ENCODE measurements at places on chromosomes 4 and X.
A peak's percentile ranks its signal among the peaks of the same experiment; 100 is the strongest.

GRCh38 chr4:93334003-93334402, 494.6 kb upstream of the ATOH1 start:
- no peak for DNase-seq

GRCh38 chrX:39204945-39205344, 403.7 kb downstream of the MID1IP1 start:
- DNase-seq: no peak

- peak; percentile 67 for DNase-seq
Observed at GRCh38 chr4:33696041-33696440, 2548.3 kb downstream of the ARAP2 start.

GRCh38 chrX:19331831-19332230, 11.9 kb upstream of the PDHA1 start:
- no peak for DNase-seq

- DNase-seq: no peak
Observed at GRCh38 chr4:136302566-136302965, 1229.7 kb downstream of the PCDH18 start.

DNA sequence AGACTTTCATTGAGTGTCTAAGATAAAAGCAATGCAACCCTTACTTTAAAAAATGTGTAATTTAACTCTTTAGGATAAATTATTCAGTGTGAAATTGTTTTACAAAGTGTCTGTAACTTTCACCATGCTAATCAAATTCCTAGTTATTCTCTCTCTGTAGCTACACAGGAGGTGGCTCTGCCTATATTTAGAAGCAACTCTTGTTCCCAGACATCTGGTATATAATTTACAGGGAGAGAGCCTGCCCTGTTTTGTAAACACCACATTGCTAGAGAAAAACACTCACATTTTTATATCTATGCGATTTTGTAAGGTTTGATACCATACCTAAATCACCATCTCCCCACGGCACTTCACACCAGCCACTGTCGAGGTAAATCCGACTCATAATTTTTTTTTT, 35.5 kb upstream of the SPATA4 start:
- DNase-seq: no peak

- no peak for DNase-seq
Observed at GRCh38 chr4:72318421-72319170, 250.4 kb downstream of the ADAMTS3 start.

- no peak for DNase-seq
Observed at GRCh38 chr4:164765833-164766232, 11.9 kb downstream of the SMIM31 start.

DNA sequence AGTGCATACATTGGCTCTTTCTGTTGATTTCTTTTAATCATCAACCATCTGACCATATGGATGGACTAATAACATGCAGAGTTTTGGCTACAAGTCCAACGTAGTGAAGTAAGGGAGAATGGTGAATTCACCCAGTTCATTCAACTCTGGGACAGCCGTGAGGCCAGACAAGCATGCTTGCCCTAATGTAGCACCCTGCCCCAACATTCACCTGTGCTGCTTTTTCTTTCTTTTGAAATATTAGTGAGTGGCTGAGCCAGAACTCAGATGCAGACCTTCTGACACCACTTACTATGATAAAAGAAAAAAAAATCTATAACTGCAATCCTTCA, 17.5 kb downstream of the ARSJ start:
- DNase-seq: no peak

- no peak for DNase-seq
Observed at GRCh38 chrX:3268829-3269228, 77.6 kb downstream of the MXRA5 start.

DNA sequence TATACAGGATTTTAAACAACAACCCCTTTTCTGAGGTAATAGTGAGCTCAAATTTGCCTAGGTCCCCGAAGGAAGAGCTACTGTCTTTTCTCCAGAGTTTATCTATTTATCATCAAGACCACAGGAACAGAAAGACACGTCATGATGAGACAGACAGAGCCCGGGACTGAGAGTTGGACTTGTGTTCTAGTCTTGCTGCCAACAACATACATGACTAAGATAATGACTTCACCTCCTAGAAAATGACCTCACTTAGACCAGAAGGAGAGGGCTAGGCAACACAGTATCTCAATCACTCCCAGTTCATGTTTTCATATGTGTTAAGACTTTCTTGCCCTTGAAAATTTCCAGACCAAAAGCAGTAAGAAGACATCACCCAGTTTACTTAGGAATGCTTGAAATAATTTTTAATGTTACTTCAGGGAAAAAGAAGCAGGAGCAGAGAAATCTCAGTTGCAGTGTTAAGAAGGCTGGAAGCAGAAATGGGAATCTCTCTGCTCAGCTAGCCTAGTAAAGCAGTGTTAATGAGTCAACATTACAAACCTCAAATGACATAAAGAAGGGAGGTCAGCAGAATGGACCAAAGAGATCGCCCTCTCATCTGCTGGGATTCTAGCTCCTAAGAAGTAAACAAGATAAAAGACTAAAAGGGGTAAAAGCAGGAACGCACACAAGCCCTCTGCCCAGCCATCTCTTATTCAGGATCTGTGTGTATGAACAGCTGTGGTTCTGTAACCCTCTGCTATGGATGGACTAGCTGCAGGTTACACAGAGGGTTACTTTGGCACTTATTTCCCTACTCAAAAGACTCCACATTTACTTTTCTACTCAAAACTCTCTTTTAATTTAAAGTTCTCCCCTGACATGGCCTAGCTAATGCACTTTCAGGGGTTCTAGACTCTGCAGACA, 24.8 kb downstream of the PDGFC start:
- no peak for DNase-seq

Measured in spinal cord (tissue), 10 donors.